ENCODE measurements at places on chromosomes 3 and 15.

DNA sequence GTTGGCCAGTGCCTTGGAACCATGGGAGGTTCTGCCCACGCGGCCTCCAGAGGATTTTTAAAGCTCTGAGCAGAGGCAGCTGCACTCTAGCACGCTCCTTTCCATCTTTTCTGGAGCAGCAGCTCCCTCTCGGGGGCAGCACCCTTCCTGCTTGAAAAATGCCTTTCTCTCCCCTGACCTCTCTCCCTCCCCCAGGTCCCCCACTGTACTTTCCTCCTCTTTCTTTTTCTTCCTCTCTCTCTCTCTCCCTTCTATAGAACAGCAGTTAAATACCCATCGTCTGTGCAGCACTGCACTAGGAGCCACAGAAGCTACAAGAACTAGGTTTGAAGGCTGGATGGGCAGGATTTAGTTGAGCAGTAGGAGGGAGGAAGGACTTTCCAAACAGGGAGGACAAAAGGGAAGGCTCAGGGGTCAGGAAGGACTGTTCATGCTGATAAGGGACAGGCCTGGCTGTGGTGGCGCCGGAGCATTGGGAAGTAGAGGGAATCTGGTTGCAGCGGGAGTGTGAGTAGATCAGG, 4.4 kb downstream of the ALPK3 start:
- no peak for DNase-seq

DNA sequence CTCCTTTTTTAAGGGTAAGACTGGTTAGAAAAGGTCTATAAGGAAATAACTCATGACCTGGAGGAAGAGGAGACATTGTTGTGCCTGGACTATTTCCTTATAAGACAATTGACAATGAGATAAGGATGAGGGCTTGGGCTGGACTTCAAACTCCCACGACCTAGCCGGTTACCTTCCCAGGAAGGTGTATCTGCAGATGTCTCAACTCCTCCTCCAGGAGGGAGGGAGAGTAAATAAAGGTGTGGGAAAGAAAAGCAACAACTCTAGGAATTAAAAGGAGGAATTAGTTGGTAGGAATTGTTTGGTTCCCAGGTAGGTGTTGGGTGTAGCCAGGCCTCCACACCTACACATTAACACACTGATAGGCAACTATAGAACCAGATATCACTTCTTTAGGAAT, 97.8 kb upstream of the TBL1XR1 start:
- DNase-seq, result no peak

DNA sequence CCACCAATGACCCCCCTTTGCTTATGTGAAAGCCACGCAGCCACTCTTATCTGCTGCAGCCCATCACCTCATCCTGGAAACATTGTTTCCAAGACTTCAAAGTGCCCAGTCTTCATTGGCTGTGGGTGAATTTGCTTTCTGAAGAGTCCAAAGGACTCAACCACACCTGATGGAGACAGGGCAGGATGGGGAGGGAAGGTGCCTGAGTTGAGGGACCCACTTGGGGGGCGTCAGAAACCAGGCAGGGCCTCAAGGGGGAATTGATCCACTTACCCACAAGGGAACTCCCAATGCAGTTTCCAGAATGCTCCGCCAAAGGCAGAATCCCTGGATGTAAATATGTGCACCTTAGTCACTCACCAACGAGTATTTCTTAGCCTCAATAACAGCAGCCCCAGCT, 147.9 kb upstream of the ATP2B2 start:
- no peak for DNase-seq

DNA sequence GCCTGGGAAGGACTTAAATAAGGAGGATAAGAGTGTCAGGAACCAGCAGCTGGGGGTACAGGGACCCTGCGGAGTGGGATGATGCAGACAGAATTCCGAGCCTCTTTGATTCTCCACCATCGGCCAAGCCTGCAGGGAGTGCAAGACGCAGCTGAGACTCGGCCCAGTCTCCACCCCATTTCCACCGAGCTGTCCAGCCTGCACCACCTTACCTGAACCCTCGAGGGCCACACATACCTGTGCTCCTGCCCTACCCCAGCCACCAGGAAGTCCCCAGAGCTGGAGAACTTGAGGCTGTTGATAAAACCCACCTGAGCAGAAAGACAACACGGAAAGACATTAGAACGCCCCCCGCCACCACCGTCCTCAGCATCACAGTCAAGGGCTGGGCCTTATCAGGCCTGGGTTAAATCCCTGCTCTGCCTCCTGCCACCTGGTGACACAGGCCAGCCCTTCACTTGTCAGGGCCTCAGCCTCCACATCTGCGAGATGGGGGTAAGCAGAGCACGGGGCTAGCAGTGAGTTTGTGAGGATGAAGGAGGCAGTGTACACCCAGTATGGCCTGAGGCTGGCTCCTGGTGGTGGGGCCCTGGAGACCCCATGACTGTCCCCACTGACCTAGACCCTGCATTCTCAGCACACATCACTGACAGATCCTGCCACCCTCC, 8.1 kb downstream of the RRP9 start:
- no peak for DNase-seq

- no peak for DNase-seq
Observed at GRCh38 chr3:169992156-169992555, 25.5 kb downstream of the SEC62 start.

DNA sequence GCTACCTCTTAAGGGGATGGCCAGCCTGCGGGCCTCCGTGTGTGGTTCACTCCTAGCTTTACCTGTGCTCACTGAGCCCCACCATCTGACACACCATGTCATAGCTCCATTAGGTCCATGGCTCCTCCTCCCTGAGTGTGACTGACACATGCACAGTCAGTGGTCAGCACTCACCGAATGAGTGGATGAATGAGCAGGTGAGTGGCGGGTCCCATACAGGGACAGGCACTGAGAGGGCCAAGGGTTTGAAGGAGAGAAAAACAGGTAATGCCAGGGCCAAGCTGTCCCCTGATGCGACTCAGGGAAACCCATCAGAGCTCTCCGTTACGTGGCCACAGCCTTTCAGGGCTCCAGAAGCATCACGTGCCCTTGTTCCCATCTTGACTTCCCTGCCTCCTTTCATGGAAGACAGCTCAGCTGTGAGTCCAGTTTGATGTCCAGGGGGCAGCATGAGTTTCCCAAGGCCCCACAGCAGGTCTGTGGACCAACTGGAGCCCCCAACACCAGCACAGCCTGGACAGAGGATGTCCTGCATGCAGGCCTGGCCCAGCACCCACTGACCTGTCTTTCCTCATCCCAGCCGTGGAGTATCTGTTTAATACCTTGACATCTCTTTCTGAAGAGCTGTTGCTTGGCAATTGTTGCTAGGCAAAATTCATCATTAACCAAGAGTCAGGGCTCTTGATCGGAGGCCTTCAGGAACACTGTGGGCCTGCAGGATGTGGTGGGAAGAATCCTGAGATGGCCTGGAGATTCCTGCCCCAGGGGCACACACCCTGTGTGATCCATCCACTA, 84.4 kb downstream of the PLXNA1 start:
- no peak for DNase-seq

DNA sequence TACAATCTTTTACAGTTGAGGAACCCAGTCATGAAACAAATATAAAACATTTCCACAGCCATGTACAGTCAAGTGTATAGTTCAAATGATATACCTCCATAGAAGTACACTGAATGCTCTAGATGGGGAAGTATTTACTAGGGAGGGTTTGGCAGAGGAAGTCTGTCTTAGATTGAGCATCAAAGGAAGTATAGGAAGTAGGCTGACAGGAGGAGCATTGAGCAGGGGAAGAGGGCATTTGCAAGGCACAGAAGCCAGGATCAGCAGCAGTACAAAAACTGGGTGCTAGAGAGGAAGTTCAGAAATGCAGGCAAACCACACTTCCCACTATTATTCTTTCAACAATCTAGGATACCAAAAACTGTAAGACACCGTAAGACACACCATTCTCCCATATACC, 122.6 kb downstream of the ANO10 start:
- DNase-seq, result no peak

- DNase-seq, result no peak
Observed at GRCh38 chr15:28133281-28133680, 34.2 kb upstream of the OCA2 start.

- DNase-seq, result no peak
Observed at GRCh38 chr3:57840473-57840872, 84.4 kb downstream of the SLMAP start.

- no peak for DNase-seq
Observed at GRCh38 chr3:125129512-125129997, 73.8 kb upstream of the HEG1 start.

DNA sequence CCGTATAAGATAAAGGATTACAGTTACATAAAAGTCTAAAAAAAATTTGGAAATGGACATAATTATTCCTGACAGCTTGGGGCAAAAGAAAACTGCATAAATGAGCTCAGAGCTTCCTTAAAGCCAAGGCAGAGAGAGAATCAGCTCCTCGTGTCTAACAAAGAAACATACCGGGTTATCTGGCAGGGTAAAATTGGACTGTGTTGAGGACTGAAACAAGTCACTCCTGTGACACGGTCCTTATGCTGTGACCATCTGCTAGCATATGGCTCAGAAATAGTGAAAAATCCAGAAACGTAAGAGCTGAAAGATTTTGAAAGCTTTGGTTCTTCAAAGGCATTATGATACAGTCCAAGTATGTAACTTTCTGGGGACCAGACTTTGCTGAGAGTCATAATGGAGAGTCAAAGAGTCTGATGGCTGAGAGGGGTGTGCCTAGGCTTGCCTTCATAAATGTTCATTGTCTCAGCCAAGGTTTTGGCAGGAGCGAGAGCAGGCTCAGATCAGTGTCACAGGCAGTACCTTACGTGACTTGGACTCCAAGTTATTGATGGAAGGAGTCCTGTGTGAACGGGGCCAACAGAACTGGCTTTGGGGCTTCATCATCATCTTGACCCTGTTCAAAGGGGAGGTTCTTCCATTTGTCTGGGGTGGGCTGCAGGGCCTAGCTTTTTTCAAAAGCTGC, 12.5 kb downstream of the MAP6D1 start:
- DNase-seq, result no peak

GRCh38 chr3:79032686-79033318, 735.0 kb downstream of the ROBO1 start:
- no peak for DNase-seq

GRCh38 chr3:11764931-11765363, 81.7 kb downstream of the TAMM41 start:
- no peak for DNase-seq

DNA sequence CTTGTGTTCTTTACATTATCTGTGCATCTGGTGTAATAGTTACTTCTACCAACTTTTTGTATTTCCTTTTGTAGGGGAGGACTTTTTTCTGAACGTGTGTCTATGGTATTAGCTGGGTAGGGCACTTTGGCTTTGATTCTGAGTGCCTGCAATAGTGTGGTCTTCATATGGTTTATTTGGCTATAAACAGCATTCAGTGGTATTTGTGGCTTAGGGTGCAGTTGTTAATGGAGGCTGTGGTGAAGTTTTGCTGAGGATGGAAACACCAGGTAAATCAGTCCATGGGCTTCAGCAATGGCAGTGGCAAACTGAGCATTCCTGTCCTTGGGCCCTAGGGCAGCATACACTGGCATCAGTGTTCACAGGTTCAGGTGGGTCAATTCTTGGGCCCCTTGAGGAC, 230.6 kb upstream of the CTNNB1 start:
- DNase-seq, result no peak

- DNase-seq, result no peak
Observed at GRCh38 chr3:146544929-146545528, 622 bp upstream of the PLSCR1 start.

- no peak for DNase-seq
Observed at GRCh38 chr3:99895703-99896441, 78.2 kb downstream of the CMSS1 start.

GRCh38 chr15:43776101-43776717, 557 bp downstream of the ELL3 start:
- no peak for DNase-seq

DNA sequence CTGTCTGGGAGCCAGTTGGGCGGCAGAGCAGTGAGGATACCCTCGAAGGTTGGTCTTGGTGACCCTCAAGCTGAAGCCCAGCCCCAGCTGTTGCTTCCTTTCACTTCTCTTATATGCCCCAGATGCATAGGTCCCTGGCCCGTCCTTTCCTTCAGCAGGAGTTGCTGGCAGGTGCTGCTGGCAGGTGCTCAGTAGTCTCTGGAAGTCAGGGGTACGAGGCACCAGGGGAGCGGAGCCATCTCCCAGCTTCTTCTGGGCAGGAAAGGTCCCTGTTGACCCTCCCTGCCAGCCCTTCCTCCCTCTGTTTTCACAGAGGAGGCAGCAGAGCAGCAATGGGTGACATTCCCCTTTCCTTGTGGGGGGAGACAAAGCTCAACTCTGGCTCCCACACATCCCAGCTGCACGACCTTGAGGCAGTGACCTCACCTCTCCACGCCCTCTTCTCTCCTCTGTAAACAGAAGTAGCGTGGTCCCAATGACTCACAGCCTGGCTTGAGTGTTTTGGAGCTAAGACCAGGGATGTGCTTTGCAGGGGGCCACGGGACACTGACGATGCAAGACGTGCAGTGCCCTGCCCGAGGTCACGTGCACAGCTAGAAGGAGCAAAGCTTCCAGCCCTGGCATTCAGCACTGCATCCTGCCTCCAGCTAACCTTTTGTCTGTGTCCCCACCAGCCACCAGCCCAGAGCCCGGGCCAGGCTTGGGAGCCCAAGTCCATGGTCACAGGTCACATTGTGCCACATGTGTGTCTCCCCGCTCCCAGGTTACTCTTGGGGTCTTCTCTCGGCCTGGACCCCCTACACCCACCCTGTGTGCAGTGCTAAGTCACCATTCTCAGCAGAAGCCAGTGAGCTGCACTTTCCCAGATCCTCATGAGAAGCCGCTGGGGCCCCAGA, 49.7 kb downstream of the SLC6A6 start:
- DNase-seq, result no peak

GRCh38 chr15:78946493-78946892, 1.6 kb upstream of the CTSH start:
- DNase-seq, result no peak

DNA sequence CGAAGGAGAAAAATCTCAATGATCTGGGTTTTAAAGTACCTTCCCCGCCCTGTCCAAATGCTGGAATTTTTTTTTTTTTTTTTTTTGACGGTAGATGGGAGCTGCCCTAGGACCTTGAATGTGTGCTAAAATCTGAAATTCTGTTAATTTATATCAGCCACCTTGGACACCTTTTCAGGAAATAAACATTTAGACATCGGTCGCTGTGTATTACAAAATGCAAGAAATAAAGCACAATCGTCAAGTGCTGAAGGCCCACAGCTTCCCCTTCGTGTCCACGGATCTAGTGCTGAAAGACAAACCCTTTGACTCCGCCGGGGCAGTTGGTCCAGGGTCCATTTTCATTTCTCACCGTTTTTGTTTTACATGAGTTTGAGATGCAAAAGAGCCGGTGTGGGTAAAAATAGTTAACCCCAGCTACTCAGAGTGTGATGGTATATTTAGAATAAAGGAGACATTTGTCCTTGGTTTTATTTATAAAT, 90.2 kb upstream of the CHD2 start:
- no peak for DNase-seq

DNA sequence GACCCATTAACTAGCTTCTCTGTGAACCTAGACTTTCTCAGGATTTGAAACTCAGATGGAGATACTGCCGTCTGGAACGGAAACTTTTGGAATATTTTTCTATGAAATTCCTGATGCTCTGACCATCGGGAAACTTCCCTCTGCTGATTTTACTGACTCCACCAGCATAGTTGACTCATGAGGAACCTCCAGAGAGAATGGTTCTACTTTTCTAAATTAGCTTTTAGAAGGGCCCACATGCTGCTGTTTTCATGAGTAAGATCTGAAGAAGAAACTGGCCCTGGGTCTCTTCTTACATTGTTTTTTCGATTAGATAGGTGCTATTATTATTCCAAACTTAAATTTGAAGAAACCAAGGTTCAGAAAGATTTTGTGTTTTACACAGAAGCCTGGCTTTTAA, 326.3 kb upstream of the NR2E3 start:
- DNase-seq, result no peak

- no peak for DNase-seq
Observed at GRCh38 chr3:193946945-193947344, 189.0 kb upstream of the HES1 start.

Data from stimulated activated CD8-positive, alpha-beta memory T cell treated with anti-CD3 and anti-CD28 coated beads, Interleukin-7, amount 100 ng/mL, for 24 hours (primary cell).